ENCODE measurements at places on chromosomes 5 and 9.

DNA sequence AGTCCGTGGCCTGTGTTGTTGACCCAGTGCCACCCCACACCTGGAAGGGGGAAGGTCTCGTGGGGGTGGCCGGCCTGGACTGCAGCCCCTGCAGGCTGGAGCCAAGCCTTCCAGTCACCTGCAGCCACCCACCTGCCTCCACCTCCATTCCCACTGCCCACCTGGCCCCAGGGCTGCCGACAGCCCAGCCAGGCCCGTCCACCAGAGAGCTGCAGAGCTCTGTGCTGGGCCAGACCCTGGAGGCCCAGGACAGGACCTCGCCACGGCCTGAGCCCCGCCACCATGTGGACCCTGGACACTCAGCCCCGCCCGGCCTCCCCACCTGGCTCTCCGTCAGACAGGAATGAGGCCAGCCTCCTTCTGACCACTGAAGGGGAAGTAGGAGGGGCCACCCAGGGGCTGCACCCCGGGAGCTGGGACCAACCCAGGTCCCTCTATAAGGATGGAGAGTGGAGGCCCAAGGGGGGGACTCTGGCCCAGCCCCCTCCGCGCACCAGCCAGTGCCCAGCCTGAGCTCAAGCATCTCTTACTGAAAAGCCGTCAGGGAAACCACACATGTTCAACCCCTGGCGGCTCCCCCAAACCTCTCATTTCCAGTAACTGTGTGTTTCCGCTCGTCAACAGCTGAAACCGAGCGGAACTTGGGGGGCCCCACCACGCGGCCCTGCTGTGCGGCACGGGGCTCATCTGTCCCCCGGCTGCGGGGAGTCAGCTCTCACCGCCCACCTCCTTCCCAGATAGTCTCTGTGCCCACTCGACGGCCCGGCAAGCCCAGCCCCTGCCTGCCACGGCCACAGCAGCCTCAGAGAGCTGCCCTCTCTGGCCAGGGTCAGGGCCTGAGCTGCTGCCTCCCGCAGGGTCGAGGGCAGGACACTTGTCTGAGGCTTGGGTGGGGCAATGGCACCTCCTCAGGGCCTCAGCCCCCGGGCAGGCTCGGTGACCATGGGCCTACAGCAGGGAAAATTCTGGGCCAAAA is 12.8 kb downstream of the NOTCH1 start:
- DNase-seq = peak; percentile 58

DNA sequence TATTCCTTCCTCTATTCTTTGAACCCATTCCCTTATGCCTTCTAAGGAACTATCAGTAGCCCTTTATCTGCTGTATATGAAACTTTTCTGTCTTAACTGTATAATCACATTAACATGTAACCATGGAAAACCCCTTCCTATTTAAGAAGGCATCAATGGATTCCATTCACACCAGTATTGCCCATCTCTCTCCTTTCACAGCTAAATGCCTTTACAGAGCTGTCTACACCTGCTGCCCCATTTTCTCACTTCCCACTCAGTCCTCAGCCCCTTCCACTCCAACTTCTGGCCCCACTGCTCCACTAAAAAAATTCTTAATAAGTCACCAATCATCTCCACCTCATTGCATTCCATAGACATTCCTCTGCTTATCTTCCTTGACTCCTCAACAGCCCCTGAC is 50.8 kb downstream of the SEC61B start:
- no peak for DNase-seq

- DNase-seq = no peak
These were observed 377.5 kb upstream of the RFX3 start for GRCh38 chr9:3903273-3903672.

DNA sequence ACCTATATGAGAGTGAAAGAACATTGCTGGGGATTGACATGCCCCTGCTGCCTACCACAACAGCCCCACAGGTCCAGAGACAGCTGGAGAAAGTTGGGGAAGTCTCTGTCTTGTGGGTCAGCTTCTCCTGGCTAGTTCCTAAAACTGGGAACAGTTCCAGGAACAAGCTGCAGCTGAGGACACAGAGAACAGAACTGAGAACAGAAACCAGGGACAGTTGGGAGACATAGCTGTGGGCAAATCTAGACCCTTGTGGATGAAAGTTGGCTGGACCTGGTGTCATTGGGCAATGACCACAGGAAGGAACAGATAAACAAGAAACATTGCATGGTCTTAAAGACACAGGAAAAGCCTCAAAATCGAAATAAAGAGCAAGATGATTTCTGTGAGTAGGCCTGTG is 58.3 kb upstream of the MOCS2 start:
- DNase-seq = no peak

DNA sequence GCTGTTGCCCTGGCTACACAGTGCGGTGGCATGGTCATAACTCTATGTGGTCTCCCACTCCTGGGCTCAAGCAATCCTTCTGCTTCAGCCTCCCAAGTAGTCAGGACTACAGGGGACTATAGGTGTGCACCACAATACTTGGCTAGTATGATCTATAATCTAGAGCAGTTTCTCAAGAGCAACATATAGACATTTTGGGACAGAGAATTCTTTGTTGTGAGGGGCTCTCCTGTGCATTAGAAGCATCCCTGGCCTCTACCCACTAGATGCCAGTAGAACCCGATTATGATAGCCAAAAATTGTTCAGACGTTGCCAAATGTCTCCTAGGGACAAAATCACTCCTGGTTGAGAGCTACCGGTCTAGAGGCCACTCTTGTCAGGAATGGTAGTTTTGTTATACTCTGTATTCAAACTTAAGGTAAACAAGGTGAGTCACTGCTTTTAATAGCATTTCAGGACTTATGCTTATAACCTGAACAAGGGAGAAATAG is 7.2 kb downstream of the ANKHD1 start:
- no peak for DNase-seq
